ENCODE measurements at places on chromosomes 12 and 14.

- no peak for DNase-seq
Measured at GRCh38 chr14:42322531-42323284, 716.0 kb downstream of the LRFN5 start.

DNA sequence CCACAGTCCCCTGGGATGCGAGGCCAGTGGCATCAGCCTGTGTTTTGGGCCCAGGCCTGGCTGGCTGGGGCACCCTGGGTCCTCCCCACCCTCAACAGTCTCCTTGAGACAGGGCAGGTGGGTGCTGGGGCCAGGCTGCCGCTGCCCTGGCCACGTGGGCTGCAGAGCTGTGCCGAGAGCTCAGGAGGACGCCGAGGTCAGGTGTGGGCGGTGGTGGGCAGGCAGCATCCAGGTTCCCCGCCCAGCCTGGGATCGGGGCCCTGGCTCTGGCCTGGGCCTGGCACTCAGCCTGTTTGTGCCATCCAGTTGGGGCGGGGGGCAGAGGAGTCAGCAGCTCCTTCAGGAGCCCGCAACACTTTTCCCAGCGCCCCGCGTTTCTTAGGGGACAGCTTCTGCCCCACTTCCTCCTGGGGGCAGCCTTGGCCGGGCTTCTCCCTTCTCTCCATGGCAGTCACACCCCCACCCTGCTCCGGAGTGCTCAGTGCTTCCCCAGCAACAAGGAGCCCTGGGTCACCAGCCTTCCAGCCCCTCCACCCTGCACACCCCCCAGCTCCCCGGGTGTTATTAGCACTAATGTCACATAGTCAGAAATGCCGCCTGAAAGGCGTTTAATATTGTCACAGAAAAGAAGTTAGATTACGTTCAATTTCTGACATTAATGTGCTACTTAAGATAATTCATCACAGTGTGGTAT lies 30.8 kb downstream of the KIF26A start:
- no peak for DNase-seq

GRCh38 chr12:113039911-113040445 lies 16.6 kb upstream of the DTX1 start:
- DNase-seq, result no peak

DNA sequence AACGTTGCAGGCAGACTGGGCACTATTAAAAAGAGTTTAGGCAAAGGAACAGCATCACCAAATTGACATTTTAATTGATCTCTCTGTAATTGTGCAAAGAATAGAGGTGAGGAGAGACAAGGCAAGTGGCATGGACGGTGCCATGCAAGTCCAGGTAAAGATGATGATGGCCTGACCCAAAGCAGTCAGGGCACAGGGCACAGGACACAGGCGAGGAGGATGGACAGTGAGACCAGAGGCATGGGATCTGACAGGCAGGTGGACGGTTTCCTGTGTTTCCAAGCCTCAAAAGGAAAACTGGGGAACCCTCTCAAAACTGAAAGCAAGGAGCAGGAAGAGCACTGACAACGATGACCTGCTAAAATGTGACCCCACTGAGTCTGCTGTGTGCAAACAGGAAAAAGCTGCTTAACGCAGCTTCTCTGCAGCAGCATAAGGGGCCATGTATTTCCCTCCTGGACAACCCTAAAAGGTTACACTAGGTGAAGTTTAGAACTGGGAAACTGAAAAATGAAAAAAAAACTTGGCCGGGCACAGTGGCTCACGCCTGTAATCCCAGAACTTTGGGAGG lies 50.9 kb downstream of the CLIP1 start:
- no peak for DNase-seq

DNA sequence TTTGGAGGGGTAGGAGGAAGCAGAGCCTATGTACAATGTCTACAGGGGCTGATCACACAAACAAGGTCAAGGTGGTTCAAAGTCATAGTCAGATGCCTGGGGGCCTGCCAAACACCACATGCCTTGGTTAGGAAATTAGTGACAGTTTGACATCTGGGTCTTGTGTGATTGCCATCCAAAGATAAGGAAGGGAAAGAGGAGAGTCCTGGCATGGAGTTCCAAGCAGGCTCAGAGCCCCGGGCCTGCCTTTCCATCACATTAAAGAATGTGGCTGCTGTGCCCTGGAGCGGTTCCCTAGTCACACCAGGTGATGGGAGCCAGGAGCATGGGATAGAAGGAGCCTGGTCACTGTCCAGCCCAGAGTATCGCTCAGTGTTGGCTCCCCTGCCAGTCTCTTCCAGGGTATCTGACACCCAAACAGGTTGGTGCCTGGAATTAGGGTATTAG lies 53.6 kb upstream of the BCL2L14 start:
- peak; percentile 19 for DNase-seq

- DNase-seq, result no peak
Measured at GRCh38 chr12:80401191-80401590, 42.8 kb upstream of the PTPRQ start.

DNA sequence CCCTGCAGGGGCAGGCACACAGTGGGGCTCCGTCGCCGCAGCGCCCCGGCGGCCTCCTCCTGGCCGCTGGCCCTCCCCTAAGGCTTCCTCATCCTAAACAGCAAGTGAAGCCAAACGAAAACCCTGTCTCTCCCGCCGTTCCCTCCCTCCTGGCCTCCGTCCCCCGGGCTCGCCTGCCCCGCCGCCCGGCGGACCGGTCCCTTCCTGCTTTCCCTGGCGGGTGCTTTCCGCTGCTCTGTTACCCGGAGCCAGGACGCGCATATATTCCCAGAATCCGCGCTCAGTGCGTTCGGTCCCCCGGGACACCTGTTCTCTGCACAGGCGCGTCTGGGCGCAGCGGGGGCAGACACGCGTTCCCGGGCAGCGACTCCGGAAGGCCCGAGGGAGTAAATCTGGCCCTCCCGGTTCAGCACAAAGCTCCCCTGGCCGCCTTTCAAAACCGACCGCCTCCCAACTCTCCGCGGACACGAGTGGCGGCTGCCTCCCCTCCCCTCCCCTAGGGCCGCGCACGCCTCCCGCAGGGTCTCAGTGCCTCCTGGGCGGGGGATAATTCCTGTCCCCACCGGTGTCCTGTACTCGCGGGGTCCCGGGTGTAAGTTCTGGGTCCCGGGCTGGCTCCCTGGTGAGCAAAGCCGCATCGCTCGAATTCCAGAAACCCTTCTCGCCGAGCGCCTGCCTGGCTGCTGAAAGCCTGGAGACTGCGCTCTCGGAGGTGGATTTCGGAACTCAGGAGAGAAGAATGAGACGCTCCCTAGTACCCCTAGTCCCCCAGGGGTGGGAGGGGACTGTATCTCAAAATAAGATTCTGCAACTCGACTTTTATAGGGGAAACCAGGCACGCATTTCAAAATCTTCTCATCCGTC lies 21.4 kb upstream of the CEP170B start:
- no peak for DNase-seq

DNA sequence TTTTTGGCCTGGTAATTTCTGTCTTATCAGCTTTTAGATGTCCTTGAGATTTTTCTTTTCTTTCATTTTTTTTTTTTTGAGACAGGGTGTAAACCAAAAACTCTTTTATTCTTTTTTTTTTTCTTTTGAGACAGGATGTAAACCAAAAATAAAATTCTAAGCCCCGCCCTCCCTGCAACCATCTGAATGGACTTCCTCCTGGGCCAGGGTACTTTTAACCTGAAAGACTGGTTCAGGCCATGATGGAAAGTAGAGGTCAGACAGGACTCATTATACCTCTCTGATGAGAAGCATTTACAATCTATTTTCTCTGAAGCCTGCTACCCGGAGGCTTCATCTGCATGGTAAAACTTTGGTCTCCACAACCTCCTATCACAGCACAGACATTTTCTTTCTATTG lies 33.5 kb upstream of the TCL1B start:
- no peak for DNase-seq

DNA sequence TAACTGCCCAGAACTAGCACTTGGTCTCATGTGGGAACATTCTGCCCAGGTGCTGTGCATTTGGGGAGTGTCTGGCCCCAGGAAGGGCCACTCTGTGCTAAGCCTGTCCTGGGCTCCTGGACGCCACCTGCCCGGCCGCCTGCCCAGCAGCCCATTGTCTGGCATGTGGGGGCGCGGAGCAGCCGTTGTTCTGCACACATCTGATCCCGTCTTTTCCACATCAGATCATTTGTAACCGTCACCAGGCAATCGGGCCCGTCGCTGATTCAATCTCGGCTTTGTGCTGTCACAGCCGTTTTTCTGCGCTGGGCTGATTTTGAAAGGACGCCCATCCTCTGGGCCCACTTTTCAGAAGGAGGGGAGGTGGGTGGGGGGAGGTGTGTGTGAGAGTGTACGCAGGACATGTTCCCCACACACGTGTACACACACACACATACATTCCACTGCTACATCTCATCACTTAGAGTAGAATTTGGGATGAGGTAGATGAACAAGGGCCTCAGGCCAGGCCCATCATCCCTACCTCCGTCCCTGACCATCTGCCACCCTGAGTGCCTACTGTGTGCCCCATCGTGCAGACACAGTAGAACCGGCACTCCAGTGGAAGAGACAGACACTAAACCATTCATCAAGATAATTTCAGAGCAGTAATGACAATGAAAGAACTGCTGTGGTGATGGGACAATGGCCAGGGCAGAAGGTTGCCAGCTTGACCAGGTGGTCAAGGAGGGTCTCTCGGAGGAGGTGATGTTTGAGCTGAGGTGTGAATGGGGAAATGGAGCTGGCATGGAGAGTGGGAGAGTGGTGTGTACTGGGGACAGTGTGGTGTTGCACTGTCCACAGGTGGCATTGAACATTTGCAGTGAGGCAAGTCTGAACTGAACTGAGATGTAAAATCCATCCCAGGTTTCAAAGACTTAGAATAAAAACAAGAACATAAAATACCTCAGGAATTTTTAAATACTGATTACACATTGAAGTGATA lies 19.0 kb downstream of the FAM222A start:
- DNase-seq, result no peak

DNA sequence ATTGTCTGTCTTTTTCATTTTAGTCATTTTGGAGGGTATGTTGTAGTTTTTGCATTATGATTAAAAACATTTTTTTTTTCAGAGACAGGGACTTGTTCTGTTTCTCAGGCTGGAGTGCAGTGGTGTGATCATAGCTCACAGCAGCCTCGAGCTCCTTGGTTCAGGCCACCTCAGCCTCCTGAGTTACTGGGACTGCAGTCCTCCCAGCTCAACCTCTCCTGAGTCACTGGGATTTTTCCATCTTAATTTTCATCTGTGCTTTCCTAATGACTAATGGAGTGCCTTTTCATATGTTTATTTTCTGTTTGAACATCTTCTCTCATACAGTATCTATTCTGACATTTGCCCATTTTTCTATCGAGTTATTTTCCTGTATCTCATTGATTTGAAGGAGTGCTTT lies 52.6 kb downstream of the DYRK2 start:
- DNase-seq, result peak; percentile 46

DNA sequence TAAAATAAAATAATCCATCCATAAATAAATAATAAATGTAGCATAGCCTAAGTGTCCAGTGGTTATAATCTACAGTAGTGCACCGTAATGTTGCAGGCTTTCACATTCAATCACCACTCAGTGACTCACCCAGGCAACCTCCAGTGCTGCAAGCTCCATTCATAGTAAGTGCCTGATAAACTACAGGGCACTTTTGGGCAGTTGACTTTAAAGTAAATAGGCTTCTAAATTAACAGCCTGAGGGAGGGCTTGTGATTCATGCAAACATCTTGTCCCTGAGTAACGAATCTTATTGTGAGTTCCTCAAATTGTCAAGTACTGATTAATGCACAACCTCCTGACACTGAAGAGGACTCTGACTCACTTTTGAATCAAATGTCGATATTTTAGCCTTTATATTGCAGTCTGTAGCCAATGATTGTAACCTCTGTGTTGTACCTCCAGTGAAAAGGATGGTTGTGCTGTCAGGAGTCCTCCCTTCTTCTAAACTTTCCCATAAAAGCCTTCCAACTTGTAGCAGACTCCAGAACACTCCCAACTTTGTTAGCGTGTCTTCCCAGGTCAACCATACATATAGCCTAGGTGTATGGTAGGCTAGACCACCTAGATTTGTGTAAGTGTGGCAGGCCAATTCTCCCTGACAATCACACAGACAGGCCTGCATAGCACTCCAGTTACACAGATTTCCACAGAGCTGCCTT lies 55.0 kb upstream of the BICD1 start:
- peak; percentile 34 for DNase-seq

DNA sequence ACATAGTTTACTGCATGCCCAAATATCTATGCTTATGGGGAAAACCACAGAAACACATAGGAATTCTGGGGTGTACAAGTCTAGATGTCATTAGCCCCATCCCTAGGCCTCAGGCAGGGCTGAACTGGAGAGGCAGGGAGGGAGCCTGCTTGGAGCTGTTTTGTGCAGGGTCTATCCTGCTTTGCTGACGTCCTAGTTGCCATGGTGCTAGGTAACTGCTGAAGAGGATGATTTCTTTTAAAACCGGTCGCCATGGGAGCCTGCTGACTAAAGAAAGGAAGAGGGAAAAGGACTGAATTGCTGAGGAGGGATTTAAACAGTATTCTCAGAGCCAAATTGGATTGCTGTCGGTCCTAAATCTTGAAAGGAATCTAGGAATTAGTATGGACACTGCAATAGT lies 10.7 kb downstream of the GPR19 start:
- no peak for DNase-seq

DNA sequence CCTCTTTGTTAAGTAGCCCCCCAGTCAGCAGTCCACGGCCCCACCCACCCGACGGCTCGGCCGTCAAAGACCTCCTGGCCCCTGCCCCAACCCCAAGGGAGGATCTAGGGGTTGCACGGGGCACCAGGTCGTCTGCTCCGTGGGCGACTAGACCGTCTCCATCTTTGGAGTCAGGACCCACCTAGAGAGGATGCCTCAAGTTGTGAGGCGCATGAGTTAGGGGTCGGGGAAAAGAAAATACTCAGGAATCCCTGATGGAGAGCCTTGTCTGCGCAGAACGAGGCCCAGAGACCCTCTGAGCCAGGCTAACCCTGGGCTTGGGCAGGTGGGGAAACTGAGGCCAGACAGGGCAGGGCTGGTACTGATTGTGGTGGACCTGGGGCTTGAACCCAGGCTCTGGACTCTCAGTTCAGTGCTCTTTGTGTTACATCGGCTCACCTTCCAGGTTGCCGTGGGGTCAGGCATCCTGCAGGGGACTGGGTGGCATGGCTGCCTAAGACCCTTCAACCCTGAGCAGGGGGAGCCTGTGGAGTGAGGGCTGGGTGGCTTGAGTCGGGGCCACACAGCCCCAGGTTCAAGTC lies 839 bp downstream of the OTUB2 start:
- DNase-seq, result no peak

DNA sequence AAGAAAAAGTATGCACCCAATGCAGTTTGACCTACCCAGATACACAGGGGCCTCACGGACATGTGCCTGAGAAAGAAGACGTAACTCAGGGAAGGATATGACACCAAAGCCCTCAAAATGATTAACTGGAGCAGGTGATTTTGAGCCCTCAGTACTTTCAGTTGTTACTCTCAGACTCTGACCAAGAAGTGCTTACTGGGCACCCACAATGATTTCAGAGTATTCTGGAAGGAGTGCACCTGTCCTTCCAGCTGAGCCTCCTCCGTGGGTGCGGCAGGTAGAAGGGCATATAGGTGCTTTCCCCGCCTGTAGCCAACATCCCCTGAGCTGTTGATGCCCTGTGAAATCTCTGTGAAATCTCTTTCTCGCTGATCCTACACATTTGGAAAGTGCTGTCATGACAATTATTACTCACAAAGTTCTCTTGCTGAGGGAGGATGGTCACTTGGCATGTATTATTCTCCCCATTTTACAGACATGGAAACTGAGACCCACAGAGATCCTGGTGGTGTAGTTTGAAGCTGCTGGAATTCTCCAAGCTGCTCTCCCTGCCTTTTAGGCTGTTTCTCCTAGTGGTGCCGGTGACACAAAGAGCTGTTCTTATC lies 154.3 kb upstream of the CCND2 start:
- no peak for DNase-seq

Measured in fibroblast of skin of right quadriceps (primary cell).